ENCODE measurements at places on chromosomes 3 and 15.

- H3K4me3 ChIP-seq: no peak overlapping the region
- peaks cover 1% of the 10 kb centered on the region for H3K27me3 ChIP-seq
- H3K27ac ChIP-seq: no peak overlapping the region
Measured at GRCh38 chr3:134933997-134934396, 138.9 kb downstream of the EPHB1 start.

DNA sequence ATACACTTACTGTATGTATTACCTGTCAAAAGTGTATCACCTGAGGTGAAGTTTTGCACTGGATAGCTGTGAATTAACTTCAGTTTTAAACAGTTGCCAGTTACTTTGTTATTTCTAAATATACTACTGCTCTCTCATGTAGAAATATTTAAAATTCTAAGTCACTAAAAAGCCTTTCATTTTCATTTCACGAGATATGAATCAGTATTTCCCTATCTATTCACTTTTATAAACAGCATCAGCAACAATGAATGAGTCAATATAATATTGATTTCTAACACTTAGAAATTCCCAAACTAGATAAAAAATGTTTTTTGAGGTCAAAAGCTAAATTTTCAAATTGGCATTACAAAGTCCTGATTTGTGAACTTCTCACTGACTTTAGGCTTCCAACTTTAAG, 32.6 kb downstream of the UBE3A start:
- H3K27ac ChIP-seq: no peak overlapping the region
- peaks cover 47% of the 10 kb centered on the region for H3K36me3 ChIP-seq
- no peak overlapping the region for H3K4me3 ChIP-seq
- no peak for DNase-seq
- H3K4me1 ChIP-seq: peaks cover 67% of the 10 kb centered on the region

DNA sequence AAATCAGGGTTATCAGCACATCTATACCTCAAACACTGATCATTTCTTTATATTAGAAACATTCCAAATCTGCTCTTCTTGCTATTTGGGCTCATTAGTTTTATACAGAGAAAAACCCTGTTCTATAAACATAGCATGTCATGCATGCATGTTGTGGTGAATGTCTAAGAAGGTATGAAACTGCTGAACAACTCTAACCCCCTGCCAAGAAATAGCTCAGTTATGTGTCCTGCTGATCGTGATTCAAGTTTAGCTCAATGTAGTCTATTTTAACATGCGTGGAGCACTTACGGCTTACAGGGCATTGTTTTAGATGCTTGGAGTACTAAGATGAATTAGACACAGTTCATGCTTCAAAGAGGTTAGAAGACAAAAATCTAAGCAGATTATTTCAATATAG, 35.8 kb downstream of the MYH15 start:
- no peak overlapping the region for H3K4me3 ChIP-seq
- no peaks in the 10 kb centered on the region for H3K27me3 ChIP-seq
- H3K36me3 ChIP-seq: no peaks in the 10 kb centered on the region
- no peak for DNase-seq

- no peak overlapping the region for H3K27ac ChIP-seq
- H3K4me3 ChIP-seq: no peak overlapping the region
- DNase-seq: no peak
- H3K27me3 ChIP-seq: no peaks in the 10 kb centered on the region
- no peaks in the 10 kb centered on the region for H3K4me1 ChIP-seq
Measured at GRCh38 chr3:148605521-148605920, 92.2 kb upstream of the AGTR1 start.

DNA sequence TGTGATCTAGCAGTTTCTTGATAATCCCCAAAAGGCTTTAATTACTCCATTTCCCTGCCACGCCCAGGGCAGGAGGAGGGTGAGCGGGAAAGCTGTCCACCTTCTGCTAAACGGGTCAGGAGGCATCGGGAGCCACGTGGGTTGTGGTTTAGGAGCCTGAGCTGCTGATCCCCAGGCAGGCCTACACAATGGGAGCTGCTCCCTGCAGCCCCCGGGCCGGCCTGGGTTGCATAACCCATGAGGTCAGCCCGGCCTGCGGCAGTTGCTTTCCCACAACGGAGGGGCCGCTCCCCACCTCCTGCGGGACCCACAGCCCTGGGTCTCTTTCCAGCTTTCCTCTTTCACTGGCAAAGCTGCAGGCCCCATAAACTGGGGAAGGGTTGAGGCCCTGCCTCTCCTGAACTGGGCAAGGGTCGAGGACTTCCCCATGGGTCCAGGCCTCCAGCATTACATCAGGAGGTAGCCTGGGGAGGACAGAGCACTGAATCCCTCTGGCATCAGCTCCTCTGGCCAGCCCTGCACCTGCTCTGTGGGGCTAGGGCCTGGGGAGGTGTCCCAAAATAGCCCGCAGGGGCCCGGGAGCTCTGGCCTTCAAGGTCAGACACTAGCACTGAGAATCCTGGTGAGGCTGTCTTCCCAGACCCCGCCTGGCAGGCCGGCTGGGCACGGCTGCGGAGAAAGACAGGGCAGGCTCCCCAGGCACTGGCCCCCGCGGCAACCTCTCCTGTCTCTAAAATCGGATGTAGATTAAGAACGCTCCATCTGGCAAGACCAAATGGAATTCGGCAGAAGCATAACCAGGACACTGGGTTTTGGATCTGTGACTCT, 47.3 kb downstream of the ZDHHC19 start:
- no peaks in the 10 kb centered on the region for H3K36me3 ChIP-seq
- no peaks in the 10 kb centered on the region for H3K27me3 ChIP-seq
- no peak for DNase-seq
- peaks cover 14% of the 10 kb centered on the region for H3K4me1 ChIP-seq
- no peak overlapping the region for H3K4me3 ChIP-seq

DNA sequence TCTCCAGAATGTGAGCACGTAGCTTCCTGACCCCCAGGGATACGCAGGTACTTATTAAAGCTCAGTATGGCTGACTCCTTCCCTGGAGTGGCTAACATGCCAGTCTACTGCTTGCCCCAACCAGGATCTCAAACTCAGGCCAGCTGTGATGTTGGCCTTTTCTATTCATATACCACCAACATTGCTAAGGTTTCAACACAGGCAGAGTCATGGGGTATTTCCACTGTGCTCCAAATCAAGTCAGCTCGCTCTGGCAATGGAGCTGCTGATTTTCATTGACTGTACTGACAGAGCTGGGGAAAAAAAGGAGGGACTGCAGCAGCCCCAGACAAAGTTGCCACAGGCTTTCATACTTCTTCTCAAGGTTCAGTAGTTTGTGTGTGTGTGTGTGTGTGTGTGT, 87.0 kb downstream of the CFAP20DC start:
- H3K4me3 ChIP-seq: no peak overlapping the region
- H3K27me3 ChIP-seq: no peaks in the 10 kb centered on the region
- no peak for DNase-seq
- H3K36me3 ChIP-seq: no peaks in the 10 kb centered on the region

All from naive thymus-derived CD8-positive, alpha-beta T cell (primary cell).